ENCODE measurements at places on chromosomes 12 and 14.

GRCh38 chr14:49953196-49953595 is 60.3 kb downstream of the ARF6 start:
- DNase-seq: no peak

- no peak for DNase-seq
These were observed 24.0 kb upstream of the MDM2 start for GRCh38 chr12:68784015-68784414.

- DNase-seq: no peak
These were observed 35.6 kb downstream of the LEMD3 start for GRCh38 chr12:65204886-65205525.

- DNase-seq: no peak
These were observed 31.3 kb downstream of the SERPINA11 start for GRCh38 chr14:94421316-94421715.
